ENCODE measurements at places on chromosomes 16 and 17. TPM values are rescaled to one million over a fixed set of nuclear protein-coding genes. Genes with fewer than 3 reads are reported as not detected.

- no peak for DNase-seq
Measured at GRCh38 chr17:53919356-53919755, 96.6 kb downstream of the KIF2B start.

- no peak for DNase-seq
Measured at GRCh38 chr17:609232-609810, 105.3 kb downstream of the VPS53 start.

- DNase-seq, result no peak
Measured at GRCh38 chr17:30393491-30393890, 14.8 kb downstream of the CPD start.

DNA sequence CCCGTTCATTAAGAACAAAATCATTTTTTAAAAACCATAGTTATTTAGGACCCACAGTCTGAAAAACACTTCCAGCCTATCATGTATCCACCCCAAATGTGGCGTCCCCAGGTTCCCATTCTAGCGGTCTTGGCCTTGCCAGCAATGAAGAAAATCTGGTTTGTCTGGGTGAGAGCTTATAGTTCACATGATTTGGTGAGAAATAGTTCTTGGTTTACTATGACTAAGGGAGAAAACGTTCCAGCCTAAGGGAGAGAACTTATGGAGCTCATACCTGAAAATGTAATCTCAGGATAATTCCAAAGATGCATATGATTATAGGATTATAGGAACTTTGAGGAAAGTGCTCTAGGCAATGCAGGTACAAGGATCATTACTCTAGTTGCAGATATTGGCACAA, 4.8 kb downstream of the MARVELD3 start:
- no peak for DNase-seq

- DNase-seq, result no peak
Measured at GRCh38 chr17:54901230-54901822, 674 bp downstream of the TOM1L1 start.

DNA sequence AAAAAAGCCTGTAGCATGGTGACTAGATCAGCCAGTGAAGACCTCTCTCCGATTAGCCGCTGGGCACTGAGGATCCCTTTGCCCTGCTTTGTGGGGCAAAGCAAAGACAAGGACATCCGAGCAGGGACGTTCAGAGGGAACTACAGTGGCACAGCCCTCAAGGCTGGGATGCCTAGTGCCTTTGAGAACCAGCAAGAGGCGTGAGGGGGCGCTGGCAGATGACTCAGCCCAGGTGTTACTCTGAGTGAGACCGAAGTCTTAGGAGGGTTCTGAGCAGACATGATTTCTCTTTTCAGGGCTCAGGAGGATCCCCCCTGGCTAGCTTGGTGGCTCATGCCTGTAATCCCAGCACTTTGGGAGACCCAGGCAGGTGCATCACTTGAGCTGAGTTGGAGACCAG, 178.6 kb downstream of the CPPED1 start:
- DNase-seq, result no peak

- peak; percentile 37 for DNase-seq
Measured at GRCh38 chr17:16491703-16492612, at the start of gene LRRC75A. TSS of gene LRRC75A (minus strand) at chr17:16492193. CDS start at chr17:16491990, 203 bp downstream.

DNA sequence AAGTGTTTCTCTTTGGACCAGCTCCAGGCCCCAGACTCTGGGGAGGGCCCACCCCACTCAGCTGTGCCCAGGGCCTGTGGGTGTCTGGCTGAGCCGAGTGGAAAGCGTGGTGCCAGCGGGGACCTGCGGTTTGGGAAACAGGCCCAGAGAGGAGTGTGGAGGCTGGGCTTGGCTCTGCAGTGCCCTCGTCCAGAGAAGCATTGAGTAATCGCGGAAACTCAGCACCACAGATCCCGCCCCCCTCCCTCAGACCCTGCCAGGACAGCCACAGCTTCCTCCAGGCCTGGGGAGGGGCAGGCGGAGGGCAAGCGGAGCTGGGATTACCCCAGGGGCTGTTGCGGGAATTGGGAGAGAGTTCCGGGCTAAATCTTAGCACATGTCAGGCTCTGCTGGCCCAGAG, 14.6 kb upstream of the PITPNA start:
- no peak for DNase-seq

DNA sequence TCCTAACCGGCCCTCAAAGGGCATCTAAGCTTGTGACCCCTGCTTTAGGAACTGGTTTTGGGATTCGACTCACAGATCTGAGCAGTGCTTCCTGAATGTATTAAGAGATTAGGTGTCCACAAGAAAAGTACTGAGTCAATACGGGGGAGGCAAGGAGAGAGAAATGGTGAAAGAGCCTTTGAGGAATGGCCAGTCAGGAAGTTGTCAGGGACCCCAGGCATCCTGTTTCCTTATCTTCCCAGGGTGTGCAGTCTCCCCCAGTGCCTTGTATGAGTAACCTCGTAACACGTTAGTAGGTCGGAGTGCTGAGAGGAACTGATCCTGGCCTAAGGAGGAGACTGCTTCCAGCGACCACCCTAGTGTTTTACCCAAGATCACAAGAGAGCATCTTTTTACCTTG, 16.4 kb upstream of the TMED6 start:
- DNase-seq, result no peak

- DNase-seq, result no peak
Measured at GRCh38 chr17:49577963-49578362, 2.3 kb downstream of the NXPH3 start.

- DNase-seq, result no peak
Measured at GRCh38 chr17:81044764-81045589, 10.0 kb downstream of the BAIAP2 start.

GRCh38 chr16:4371357-4372000, at the start of gene VASN:
TSS of gene VASN (plus strand) at chr16:4371848. CDS start at chr16:4380878, 9,030 bp downstream.
- peak; percentile 71 for DNase-seq

GRCh38 chr16:22189473-22190080, 16.5 kb upstream of the EEF2K start:
- no peak for DNase-seq

Gene NOS2
- total RNA-seq, result 0.15 TPM

Gene SLC6A2
- not detected for total RNA-seq

Gene SALL1
- total RNA-seq, result not detected

Gene C16orf54
- 89.4 TPM for total RNA-seq

Gene NQO1
- 3.9 TPM for total RNA-seq

Gene CPHXL2
- total RNA-seq, result not detected
